Activated T-helper 9 cell treated with anti-CD3 and anti-CD28 coated beads, Interleukin-2, amount 50 U/mL, for 16 hours (primary cell): ENCODE measurements at places on chromosomes 3 and 15.

DNA sequence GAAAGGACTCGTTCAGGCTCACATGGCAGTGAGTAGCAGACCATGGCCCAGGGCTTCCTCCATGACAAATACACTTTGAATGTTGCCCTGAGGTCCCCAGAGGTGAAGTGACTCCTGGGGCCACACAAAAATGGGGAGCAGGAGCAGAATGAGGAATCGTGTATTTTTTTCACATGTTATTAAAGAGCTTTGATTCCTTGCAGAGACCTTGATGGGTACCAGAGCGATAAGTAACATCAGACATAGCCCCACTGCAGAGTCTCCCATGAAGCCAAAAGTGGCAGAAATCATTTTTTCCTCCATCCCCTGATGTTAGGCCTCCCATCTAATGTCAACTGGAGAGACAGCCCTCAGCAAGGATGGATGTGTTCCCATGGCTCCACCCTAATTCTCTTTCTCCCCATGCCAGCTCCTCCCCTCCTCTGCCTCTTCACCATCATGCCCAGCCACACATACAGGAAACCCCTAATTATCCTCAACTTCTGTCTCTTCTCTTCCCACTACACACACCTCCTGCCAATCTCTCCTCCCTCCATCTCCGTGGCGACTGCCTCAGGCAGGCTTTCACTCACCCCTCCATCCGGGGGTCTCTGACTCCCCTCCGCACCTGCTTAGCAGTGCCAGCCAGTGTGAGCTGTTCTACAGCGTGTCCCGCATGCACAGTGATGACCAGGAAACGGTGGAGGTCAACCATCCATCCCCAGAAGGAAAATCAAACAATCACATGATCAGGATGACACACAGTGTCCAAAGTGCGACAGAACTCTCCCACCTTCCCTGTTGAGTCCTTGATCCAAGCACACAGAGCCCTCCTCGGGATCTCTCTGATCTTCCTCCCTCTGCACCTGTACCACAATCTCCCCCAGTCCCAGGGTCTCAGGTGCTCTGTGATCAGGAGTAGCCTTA, 7.1 kb upstream of the SSUH2 start:
- no peak for DNase-seq

GRCh38 chr3:170679190-170679589, 93.3 kb upstream of the SLC7A14 start:
- no peak for DNase-seq

- no peak for DNase-seq
Observed at GRCh38 chr15:64209680-64210334, 47.0 kb upstream of the PPIB start.

GRCh38 chr3:88152841-88153240, 3.1 kb downstream of the C3orf38 start:
- DNase-seq: no peak

GRCh38 chr3:30266524-30266923, 339.9 kb upstream of the TGFBR2 start:
- DNase-seq: no peak

- DNase-seq: no peak
Observed at GRCh38 chr15:73951601-73952000, 25.3 kb downstream of the LOXL1 start.

GRCh38 chr3:188954590-188955208, 217.1 kb upstream of the TPRG1 start:
- DNase-seq: peak; percentile 64

DNA sequence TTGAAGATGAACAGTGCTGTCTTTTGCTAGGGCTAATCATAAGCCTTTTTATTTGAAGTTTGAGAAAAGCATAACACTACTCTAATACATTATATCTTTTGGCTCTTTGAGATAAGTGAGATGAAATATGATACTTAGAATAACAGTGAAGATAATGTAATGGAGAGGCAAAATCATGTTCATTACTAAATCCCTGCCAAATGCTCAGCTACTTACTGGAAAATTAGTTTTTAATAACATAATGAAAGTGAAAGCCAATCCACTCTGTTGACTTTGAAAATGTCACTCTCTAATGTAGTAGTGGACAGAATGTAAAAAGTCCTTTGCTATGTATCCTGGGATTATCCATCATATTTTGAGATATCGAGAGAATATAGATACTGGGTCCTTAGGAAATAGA, 35.9 kb upstream of the MYH15 start:
- no peak for DNase-seq

DNA sequence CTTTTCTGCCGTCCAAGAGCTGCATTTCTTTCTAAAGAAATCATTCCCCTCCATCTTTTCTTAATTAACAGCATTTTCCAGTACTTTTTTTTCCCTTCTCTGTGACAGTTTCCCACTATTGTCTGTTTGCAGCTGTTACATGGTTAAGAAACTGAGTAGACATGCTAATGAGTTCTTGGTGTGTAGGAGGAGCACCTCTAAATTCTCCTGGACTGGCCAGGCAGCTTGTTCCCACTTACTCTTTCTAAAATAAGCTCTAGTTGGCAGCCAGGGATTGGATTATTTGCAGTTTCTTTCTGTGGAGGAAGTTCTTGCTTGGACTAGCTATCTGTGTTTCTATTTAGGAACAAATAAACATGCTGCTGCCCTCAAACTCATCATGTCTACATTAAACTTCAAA, 235.1 kb upstream of the GAP43 start:
- DNase-seq: no peak

DNA sequence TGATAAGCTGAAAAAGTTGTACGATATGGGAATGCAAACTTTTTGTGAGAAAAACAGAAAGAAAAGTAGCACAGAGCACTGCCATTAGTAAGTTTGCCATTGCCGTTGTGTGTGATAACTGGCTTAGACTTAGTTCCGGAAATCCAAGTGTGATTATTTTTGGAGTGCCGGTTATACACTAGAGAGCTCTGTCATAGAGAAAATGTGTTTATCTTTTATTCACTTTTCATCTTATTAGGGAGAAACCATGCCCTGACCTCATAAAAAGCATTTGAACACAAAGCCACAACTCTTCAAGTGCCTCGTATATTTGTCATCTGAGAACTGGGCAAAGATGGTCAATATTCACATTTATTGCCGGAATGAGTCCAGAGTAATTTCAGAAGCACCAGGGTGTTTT, 36.1 kb downstream of the CTDSPL start:
- DNase-seq: no peak

DNA sequence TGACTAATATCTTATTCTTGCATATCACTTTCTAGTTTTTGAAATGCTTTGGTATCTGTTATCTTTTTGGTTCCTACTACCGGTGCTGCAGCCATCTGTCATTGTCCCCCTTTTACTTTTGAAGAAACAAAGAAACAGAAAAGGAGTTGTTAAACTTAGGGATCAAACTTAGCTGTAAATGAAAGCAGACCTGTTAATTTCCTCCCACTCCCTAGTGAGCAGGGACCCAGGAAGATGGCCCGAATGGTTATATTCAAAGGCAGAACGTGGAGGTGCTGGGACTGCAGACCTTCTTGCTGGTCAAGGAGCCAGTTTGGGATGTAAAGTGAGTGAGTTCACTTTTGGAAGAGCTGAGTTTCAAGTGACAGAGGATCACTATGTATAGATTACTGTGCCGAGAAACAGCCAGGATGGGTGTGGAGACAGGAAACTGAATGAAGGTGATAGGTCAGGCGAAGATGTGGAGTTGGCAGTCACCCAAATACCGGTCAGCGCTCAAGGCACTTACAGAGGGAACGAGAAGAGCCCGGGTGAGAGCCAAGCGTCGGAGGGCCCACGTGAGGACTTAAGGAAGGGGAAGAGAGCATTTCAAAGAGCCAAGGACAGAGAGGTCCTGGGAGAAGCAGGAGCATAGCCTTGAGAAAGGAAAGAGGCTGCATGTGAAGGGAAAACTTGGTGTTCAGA, 20.1 kb downstream of the KBTBD8 start:
- no peak for DNase-seq

GRCh38 chr3:32706348-32707025, 21.5 kb downstream of the CNOT10 start:
- no peak for DNase-seq

DNA sequence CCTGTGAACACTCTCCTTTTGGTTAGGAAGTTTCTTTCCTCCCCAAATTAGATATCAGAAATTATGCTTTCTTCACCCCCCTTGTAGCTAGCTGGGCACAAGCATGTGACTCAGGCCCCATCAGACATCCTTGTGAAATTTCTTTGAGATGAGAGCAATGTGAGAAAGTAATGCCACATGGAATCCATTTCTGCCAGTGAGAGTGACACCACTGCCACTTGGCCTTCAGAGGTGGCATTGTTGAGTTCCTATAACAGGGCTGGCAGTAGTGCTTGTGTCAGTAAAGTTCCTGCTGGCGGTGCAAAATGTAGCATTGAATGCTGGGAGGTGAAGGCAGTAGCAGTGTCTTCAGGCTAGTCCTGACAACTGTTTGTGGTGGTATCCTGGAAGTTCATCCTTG, 80.7 kb upstream of the ZNF280D start:
- DNase-seq: no peak

- no peak for DNase-seq
Observed at GRCh38 chr15:87489456-87489855, 767.1 kb downstream of the NTRK3 start.

- DNase-seq: no peak
Observed at GRCh38 chr3:23304424-23304823, 101.3 kb downstream of the UBE2E2 start.

GRCh38 chr3:168134931-168135330, 39.2 kb upstream of the GOLIM4 start:
- no peak for DNase-seq

DNA sequence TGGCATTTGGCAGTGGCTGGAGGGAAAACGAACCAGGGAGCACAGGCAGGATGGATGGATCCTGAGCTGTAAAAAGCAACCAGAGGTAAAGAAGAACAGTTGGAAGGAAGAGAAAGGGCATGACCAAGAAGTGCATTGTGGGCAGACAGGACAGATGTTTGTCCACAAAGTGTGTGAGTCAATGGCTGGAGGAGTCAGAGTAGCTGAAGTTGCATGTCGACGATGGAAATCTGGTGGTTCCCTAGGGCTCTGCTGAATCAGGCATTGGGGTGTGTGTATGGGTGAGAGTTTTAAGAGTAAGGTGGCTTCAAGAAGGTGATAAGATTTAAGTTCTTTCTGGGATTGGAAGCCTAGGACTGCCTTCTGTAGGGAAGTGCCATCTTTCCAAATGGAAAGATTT, 214.0 kb upstream of the BHLHE40 start:
- no peak for DNase-seq

- no peak for DNase-seq
Observed at GRCh38 chr15:94379986-94380385, 148.6 kb downstream of the MCTP2 start.

DNA sequence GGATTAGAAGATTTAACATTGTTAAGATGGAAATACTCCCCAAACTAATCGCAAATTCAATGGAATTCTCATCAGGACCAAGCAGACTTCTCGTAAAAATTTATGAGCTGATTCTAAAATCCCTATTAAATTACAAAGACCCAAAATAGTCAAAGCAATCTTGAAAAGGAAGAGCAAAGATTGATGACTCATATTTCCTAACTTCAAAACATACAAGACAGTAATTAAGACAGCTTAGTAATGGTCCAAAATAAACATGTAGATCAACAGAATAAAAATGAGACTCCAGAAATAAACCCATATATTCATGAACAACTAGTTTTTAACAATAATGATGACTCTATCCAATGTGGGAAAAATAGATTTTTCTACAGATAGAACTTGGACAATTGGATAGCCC, 148.7 kb downstream of the SI start:
- DNase-seq: no peak

DNA sequence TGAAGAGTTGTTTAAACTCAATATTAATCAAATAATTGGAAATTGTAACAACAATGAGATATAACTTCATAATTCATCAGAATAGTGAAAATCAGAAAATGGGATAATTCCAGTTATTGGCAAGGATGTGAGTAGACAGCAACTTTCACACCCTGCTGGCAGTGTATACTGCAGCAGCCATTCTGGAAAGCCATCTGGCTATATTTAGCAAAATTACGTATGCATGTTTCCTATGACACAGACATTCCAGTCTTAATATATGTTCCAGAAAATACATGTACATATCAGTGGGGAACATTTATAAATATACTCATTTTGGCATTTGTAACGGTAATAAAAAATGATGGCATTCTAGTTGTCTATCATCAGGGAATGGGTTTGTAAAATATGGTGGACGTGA, 564.1 kb downstream of the GBE1 start:
- no peak for DNase-seq

DNA sequence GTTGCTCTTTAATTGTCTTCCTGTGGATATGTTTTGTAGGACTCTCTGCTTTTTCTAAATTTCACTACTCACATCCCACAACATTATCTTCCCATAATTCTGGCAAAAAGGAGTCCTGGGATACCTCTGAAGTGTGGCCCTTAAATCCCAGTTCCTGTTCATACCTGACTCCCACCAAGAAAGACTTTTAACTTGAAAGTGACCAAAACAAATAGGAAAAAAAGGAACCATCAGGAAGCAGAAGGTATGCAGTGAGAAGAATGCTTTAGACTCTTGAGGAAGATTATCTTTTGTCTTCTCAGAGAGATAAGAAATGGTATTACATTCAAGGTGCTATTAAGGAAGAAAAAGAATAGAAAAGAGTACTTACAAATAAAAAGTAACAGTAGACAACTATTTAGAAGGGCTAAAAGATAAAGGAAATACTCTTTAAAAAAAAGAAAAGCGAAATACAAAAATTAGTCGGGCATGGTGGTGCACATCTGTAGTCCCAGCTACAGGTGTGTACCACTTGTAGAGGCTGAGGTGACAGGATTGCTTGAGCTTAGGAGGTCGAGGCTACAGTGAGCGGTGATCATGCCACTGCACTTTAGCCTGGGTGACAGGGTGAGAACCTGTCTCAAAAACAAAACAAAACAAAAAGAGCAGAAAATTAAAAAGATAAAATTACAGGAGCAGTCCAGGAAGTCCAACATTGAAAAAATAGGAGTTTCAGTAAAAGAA, 46.8 kb downstream of the PXK start:
- DNase-seq: no peak

DNA sequence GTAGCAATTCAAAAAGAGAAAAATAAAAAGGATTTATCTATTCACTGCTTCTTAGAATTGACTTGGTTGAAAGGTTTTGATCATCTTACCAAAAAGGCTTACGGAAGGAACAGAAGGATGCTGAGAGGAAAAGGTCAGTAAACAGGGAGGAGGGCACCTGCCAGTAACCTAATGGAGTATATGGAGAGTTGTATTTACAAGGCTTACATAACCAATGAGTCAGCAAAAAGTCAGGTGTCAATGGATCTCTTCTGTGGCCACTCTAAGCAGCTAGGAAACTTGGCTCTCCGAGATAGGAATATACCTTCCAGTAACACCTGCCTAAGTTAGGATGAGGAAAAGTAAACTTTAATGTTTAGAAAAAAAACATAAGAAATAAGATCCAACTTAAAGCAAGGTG, 80.5 kb upstream of the PLXND1 start:
- no peak for DNase-seq

GRCh38 chr3:80391573-80391972, 623.8 kb upstream of the ROBO1 start:
- DNase-seq: no peak

DNA sequence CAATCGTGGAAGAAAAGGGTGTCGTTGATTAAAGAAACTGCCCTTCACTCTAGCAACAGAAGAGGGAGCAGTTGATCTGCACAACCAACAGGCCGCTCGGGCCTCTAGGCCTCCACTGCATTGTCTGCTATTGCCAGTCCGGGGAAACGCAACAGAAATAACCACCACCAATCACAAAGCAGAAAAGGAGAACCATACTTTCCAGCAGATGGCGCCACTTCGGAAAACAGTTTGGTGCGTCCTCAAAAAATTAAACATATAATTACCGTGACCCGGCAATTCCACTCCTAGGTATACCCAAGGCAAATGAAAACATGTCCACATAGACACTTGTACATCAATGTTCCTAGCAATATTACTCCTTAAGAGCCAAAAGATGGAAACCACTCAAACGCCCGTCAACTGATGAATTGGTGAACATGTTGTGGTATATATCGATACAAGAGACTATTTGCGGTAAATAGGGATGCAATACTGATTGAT, 154.1 kb downstream of the TJP1 start:
- DNase-seq: no peak
